Muscle of leg (tissue), 16 donors: ENCODE measurements at places on chromosomes 2 and 18.
A peak's percentile ranks its signal among the peaks of the same experiment; 100 is the strongest.

DNA sequence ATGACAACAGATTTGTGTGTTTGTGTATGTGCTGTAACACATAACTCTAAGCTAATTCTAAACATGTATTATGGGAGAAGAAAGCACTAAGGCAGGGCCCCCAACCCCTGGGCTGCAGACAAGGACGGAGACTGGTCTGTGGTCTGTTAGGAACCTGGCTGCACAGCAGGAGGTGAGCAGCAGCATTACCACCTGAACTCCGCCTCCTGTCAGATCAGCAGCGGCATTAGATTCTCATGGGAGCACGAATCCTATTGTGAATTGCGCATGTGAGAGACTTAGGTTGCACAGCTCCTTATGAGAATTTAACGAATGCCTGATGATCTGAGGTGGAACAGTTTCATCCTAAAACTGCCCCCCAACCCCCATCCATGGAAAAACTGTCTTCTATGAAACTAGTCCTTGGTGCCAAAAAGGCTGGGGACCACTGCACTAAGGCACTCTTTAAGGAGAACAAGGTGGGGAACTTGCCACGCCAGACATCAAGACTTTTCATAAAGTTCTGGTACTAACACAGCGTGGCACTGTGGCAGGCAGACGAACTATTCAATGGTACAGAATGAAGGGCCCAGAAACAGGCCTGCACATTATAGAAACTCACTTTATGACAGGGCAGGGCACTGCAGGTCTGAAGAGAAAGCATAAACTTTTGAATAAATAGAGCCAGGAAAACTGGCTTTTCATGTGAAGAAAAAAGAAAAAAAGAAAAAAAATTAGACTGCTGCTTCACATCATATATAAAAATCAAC lies 14.0 kb downstream of the REEP1 start:
- DNase-seq: no peak

GRCh38 chr2:209549589-209549988 lies 125.7 kb downstream of the MAP2 start:
- DNase-seq: no peak

GRCh38 chr2:138247302-138247701 lies 254.3 kb upstream of the SPOPL start:
- no peak for DNase-seq

- DNase-seq: no peak
These were observed 4.0 kb downstream of the ARPC2 start for GRCh38 chr2:218221000-218221399.

- DNase-seq: no peak
These were observed 14.8 kb upstream of the LGALSL start for GRCh38 chr2:64439194-64439593.

DNA sequence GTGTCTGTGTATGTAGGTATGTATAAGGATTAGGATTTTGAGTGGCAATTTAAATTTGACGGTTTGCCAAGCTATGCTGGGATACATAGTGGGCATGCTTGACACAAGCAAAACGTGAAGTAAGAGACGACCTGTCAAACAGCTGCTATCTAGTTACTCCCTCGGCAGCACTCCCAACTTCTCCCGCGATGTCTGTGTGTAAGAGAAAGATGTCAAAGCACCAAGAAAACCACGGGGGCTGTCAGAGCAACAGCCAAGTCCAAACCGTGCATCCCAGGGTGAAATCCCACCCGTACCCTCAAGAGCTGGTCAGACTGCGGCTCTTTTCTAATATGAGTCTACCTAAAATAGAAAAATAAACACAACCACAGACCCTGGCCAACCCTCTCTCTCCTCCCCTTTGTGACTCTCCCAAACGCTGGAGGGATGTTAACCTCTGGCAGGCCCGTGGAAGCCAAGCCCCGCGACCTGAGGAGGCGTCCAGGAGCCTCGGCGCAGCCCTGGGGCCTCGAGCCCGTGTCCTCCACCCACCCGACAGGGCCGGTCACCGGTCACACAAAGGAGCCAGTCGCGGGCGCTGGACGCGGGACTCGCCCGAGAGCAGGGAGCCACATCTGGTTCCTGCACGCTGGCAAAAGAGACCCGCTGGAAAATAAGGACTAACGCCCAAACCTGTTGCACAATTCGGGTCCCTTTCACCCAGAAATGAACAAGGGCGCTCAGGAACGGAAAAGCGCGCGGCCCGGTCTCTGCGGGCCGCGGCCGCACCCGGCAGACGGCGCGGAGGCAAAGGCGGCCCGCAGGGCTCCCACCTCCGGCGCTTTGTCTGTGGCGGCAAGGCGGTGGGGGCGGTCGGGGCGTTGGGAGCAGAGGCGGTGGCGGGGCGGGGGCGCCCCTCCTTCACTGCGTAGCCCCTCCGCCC lies 925 bp downstream of the SESTD1 start:
- DNase-seq: peak; percentile 80

GRCh38 chr2:104744537-104744936 lies 109.4 kb upstream of the POU3F3 start:
- no peak for DNase-seq

DNA sequence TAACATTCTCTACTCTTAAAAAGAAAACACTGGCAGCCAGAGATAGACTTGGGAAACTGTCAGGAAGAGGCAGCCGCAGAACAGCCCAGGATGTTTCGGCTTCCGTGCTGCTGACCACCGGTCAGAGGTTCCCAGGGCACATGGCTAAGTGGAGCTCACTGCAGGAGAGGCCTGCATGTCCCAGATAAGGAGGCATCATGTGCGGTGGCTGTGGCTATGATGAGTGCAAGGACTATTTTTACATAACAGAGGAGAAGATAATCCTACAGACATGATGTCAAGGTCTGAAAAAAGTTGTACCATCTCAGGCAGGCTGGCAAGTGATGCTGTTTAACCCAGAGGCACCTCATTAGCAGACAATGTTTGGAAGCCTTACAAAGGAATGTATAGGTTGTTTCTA lies 252.3 kb downstream of the CYRIA start:
- peak; percentile 56 for DNase-seq
